ENCODE measurements at places on chromosomes 3 and 15.

DNA sequence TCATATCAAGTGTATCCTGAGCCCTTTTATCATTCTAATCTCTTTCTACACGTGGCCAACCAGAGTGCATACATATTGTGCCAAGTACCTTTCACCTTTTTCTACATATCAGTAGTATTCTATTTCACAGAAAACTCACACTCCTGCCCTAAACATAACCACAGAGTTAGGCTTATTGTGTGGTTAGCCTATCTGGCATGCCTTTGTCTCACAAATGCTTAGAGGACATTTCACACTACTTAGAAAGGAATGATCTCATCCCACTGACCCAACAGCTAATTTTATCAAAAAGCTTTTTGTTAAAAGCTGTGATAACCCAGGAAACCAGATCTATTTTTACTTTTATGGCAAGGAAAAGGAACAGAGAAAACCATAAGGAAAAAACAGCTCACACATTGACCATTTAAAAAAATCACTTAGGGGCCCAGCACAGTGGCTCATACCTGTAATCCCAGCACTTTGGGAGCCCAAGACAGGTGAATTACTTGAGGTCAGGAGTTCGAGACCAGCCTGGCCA lies 17.8 kb upstream of the MAP4 start:
- DNase-seq, result no peak

DNA sequence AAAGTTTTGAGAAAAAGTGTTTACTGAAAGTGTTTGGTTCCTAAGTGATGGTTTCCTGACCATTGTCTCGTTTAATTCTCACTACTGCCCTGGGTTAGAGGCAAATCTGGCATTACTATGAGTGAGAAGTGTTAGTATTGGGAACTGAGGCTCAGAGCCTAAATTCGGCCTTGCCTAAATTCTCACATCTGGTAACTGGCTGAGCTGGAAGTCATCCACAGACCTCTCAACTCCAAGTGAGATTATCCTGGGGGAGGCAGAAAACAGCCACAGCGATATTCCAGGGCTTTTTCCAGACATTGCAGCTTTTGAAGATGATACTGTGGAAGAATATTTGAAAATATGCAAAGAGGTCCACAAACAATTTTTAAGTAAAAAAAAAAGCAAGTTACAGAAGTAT lies 85.1 kb upstream of the TRA2B start:
- no peak for DNase-seq

GRCh38 chr3:137110392-137110996 lies 152.7 kb downstream of the IL20RB start:
- peak; percentile 6 for DNase-seq

- peak; percentile 67 for DNase-seq
These were observed 64.9 kb downstream of the SLC7A14 start for GRCh38 chr3:170520996-170521395.

DNA sequence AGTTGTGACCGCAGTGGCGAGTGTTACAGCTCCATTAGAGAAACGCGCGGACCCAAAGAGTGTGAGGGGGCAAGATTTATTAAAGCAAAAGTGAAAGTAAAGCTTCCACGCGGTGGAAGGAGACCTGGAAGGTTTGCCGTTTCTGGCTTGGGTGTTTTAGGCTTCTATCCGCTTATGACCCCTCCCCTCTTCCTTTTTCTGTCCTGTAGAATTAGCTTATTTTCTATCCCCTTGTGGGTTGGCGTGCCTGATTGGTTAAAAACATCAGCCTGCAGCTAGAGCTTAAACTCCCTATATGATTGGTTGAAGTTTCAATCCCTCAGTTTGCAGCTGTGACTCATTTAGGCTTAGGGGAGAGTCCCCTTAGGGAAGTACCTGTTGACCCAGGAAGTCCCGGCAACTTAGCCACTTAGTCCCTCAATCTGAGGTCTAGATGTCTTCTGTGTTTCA lies 39.6 kb downstream of the C3orf38 start:
- peak; percentile 9 for DNase-seq

GRCh38 chr3:15653321-15653720 lies 51.8 kb downstream of the BTD start:
- no peak for DNase-seq

All from common myeloid progenitor, CD34-positive (primary cell).